ENCODE measurements at places on chromosomes 7 and 10.

GRCh38 chr7:28847176-28847575, 111.0 kb downstream of the TRIL start:
- no peak overlapping the region for H3K4me3 ChIP-seq
- no peaks in the 10 kb centered on the region for H3K4me1 ChIP-seq
- H3K27me3 ChIP-seq: peaks cover 32% of the 10 kb centered on the region
- H3K36me3 ChIP-seq: no peaks in the 10 kb centered on the region

DNA sequence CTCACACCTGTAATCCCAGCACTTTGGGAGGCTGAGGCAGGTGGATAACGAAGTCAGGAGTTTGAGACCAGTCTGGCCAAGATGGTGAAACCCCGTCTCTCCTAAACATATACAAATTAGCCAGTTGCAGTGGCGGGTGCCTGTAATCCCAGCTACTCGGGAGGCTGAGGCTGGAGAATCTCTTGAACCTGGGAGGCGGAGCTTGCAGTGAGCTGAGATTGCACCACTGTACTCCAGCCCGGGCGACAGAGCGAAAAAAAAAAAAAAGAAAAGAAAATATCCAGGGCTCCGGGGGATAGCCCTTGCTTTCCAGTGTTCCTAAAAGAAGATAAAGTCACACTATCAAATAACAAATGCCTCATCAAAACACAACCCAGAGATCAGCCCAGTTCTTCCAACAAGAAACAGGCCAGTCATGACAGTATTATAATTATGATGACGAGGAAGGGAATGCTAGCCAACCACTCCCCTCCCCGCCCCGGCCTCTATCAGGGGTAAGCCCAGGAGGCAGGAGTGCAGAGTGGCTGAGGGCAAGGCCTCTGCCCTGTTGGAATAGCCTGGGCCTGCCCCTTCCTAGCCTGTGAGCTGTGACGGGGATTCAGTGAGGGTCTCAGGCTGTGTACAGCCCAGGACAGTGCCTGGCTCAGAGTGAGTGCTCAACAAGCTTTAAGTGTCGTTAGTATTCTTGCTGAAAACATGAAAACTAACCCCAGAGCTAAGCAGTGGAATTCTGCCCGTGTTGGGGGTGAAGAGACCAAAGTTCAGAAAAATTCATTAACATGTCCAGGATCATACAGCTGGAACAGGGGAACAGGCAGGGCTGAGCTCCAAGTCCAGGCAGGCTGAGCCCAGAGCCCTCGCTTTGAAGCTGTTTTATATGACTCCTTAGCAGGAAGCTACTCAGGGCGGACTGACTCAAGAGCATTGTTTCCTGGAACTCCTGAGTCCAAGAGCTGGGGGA, 54.3 kb downstream of the FAM241B start:
- peaks cover 7% of the 10 kb centered on the region for H3K4me1 ChIP-seq
- H3K27ac ChIP-seq: no peak overlapping the region
- no peak for DNase-seq

DNA sequence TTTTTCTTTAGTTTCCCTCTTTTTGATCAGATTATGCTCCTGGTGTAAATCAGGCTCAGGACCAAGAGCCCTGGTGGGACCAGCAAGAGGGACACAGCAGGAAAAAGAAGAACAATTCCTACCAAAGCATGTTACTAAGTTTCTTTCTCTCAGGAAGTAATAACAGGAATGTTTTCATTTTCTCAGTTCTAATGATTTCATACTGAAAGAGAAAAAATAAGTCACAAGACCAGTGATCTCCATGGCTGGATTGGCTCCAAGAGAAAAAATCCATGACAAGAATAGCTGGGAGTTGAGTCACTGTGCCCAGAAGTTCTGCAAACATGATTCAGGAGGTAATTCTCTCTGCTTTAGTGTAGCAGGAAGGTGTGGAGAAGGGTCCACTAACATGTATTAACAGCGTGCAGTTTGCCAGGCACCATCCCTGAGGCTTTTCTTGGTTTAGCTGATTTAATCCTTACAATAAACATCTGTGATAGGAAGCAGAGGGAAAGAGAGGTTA, 23.8 kb upstream of the IFIT2 start:
- peaks cover 20% of the 10 kb centered on the region for H3K27me3 ChIP-seq
- no peak for DNase-seq
- H3K27ac ChIP-seq: no peak overlapping the region
- H3K4me1 ChIP-seq: no peaks in the 10 kb centered on the region

DNA sequence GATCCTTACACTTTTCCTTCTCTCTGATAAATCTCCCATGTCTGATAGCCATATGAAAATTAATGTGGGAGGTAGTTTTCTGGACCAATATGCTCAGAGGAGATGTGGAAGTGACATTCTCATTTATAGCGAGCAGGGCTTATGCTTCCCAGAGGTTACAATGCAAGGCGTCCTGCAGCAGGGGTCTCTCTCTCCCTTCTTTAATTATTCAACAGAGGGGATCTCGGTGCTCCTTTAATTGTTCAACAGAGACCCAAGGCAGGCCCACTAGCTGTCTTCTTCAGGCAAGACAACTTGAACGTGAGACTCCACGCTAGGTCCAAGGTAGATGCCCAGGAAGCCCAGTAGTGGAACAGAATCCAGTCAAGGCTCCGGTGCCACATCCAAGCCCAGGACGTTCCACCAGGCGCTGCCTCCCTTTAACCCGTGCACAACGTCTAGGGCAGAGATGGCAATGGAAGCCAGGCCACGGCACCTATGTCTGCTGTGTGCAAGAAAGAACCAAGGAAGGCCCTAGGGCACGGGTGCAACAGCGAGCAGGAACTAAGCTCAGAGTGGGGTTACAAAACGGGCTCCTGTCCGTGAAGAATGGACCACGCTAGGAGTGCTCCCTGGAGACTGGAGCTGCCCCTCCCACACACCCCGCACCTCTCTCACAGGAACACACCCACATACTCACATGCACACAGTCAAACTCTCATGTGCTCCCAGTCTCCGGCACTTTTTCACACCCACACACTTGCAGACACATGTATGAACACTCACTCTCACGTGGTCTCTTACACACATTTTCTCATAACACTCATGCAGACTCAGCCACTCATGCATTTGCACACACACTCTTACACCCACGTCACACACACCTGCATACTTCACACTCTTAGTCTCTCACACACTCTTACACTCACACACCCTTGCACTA, 230.4 kb downstream of the TNS3 start:
- no peak overlapping the region for H3K27ac ChIP-seq
- H3K4me3 ChIP-seq: no peak overlapping the region
- H3K36me3 ChIP-seq: no peaks in the 10 kb centered on the region

- H3K27me3 ChIP-seq: no peaks in the 10 kb centered on the region
- DNase-seq: no peak
- no peaks in the 10 kb centered on the region for H3K4me1 ChIP-seq
- H3K27ac ChIP-seq: no peak overlapping the region
- no peaks in the 10 kb centered on the region for H3K36me3 ChIP-seq
- no peak overlapping the region for H3K4me3 ChIP-seq
Observed at GRCh38 chr7:110386913-110387312, 704.0 kb upstream of the LRRN3 start.

DNA sequence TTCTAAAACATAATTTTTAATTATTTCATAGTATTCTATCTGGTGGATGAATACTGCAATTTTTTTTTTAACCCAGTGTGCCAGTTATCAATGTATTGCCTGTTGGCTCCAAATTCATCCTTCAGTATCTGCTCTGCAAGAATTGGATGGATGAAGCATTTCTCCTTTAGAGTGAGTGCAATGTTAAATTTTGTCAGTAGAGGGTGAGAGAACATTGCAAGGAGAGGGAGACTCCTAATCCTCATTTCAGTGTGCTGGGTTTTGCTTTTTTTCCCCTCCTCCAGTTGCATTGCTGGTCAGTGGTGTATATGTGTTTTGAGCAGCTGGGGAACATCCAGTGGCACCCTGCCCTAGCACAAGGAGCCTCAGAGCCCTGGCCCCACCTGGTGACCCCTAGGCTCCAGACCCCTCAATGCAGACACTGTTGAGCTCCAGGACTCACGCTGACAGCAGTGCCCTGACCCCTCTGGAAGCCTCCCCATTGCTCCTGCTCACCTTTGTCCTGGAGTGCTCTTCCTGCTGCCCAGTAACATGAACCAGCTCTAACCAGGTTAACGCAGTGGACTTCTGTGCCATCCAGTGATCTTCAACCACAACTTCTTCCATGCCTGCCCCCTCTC, 199.4 kb downstream of the USP6NL start:
- no peaks in the 10 kb centered on the region for H3K27me3 ChIP-seq
- no peaks in the 10 kb centered on the region for H3K36me3 ChIP-seq
- H3K27ac ChIP-seq: no peak overlapping the region
- DNase-seq: no peak
- peaks cover 11% of the 10 kb centered on the region for H3K4me1 ChIP-seq

DNA sequence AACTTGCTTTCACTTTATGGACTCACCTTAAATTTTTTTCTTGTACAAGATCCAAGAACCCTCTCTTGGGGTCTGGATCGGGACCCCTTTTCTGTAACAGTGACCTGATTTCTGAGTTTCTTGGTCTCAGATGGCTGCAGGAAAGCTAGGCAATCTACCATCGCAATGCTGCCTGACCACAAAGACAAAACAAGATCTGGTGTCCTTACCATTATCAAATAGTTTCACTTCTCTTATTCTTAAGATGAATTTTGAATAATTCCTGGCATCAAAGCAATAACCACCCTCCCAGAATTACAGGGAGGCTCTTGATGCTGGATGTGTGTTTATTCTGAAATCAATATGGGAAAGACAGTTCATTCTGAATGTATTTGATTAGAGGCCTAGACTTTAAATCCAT, 77.4 kb upstream of the FRMD4A start:
- H3K36me3 ChIP-seq: peaks cover 2% of the 10 kb centered on the region
- H3K27ac ChIP-seq: no peak overlapping the region
- H3K4me3 ChIP-seq: no peak overlapping the region
- DNase-seq: no peak
- H3K4me1 ChIP-seq: peaks cover 15% of the 10 kb centered on the region
- peaks cover 28% of the 10 kb centered on the region for H3K27me3 ChIP-seq

GRCh38 chr7:134920026-134920753, 66.1 kb upstream of the AGBL3 start:
- no peak for DNase-seq
- no peaks in the 10 kb centered on the region for H3K36me3 ChIP-seq
- H3K27ac ChIP-seq: no peak overlapping the region
- H3K4me1 ChIP-seq: no peaks in the 10 kb centered on the region

- peaks cover 2% of the 10 kb centered on the region for H3K36me3 ChIP-seq
- peak overlapping the region; percentile 98 for H3K4me3 ChIP-seq
- DNase-seq: no peak
- H3K4me1 ChIP-seq: peaks cover 41% of the 10 kb centered on the region
- peak overlapping the region; percentile 63 for H3K27ac ChIP-seq
Observed at GRCh38 chr10:79070606-79071395, 2.0 kb downstream of the ZMIZ1 start.

- no peak overlapping the region for H3K4me3 ChIP-seq
- H3K36me3 ChIP-seq: no peaks in the 10 kb centered on the region
- H3K4me1 ChIP-seq: no peaks in the 10 kb centered on the region
- H3K27ac ChIP-seq: no peak overlapping the region
- H3K27me3 ChIP-seq: no peaks in the 10 kb centered on the region
Observed at GRCh38 chr10:37789590-37789989, 67.8 kb downstream of the ZNF248 start.

DNA sequence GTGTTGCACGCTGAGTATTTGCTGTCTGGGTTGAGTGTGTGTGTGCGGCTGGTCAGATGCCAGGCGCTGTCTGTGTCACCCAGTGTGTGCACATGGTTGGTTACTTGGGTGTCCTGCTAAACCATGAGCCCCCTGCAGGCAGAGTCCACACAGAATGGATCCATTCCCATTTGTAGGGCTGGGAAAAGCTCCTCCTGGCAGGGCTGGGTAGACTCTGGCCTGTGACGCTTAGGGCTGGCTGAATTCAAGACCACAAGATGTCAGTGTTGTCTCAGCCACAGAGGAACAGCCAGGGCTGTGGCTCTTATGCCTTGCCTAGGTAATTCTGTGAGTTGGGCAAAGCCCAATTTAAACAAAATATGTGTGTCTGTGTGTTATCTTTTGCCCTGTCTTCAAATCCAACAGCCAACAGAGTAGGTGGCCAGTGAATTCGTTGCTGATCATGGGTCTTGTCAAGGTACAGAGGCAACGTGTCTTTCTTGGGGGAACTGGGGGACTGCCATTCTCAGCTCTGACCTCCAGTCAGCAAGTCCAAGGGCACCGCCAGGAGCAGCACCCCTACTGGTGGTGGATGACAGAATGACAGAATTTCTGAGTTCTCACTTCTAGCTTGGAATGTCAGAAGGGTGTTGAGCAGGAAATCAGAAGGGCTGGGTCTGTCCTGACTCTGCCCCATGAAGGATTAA, 285.1 kb downstream of the CCSER2 start:
- no peak for DNase-seq
- no peak overlapping the region for H3K4me3 ChIP-seq

DNA sequence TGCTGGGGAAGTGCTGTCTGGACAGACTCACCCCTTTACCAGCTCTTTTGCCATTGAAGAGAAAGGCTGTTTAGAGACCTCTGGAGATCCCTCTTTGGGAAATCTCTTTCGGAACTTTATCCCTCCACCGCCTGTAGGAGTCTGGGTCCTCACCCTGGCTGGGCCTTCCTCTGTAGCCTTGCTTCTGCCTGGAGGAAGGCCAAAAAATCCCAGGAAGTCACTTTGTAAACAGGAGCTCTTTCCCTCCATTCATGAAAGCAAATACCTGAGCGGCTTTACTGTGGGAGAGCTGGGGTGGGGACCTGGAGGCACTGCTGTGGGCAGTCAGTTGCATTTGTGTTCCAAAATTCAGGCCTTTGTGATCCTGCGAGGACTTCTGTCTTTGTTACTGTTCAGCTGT, 126.2 kb downstream of the KLF6 start:
- no peak overlapping the region for H3K4me3 ChIP-seq
- H3K27me3 ChIP-seq: peaks cover 22% of the 10 kb centered on the region
- H3K4me1 ChIP-seq: peaks cover 13% of the 10 kb centered on the region
- no peak overlapping the region for H3K27ac ChIP-seq
- no peak for DNase-seq

GRCh38 chr7:129561677-129562359, 49.7 kb upstream of the NRF1 start:
- H3K36me3 ChIP-seq: peaks cover 4% of the 10 kb centered on the region
- DNase-seq: no peak
- H3K27ac ChIP-seq: no peak overlapping the region
- H3K27me3 ChIP-seq: peaks cover 37% of the 10 kb centered on the region
- peak overlapping the region; percentile 19 for H3K4me3 ChIP-seq

DNA sequence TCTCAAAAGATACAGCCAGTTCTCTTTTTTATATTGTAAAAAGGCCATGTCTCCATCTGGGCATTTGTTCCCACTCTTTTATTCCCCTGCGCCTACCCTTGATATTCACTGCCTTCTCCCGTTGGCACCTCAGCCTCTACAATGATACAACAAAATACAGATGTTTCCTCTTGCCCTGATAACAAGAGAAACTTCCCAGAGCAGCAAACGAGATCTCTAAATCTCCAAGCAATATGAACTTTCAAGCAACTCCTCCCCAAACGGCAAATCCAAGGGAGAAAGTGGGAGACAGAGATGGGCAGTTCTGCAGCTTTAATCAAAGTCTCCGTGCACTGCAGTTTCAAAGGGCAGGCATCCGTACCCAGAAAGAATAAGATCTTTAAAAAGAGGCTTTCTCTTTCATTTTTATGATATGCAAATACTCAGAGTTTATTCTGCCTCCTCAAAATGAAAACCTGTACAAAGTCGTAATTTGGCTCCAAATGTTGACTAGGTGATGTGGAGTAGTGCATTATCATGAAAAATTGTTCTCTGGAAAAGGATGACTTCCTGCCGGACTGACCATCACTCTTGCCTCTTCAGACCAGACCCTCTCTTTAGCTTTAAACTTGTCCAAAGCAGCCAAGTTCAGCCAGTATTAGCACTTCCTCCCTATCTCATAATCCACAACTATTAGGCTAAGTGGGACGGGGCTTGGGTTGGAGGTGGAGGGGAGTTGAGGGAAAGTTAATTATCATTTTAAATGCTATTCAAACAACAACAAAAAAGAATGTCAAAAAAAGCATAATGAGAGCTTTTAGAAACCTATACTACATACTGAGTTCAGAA, 682 bp downstream of the HGF start:
- no peaks in the 10 kb centered on the region for H3K36me3 ChIP-seq
- peak overlapping the region; percentile 0 for H3K4me3 ChIP-seq
- H3K27ac ChIP-seq: no peak overlapping the region
- H3K27me3 ChIP-seq: no peaks in the 10 kb centered on the region
